NCI-H2171 treated with DMSO at 0.1 percent for 48 hours (cell line): ENCODE measurements at places on chromosomes 2 and 18.

DNA sequence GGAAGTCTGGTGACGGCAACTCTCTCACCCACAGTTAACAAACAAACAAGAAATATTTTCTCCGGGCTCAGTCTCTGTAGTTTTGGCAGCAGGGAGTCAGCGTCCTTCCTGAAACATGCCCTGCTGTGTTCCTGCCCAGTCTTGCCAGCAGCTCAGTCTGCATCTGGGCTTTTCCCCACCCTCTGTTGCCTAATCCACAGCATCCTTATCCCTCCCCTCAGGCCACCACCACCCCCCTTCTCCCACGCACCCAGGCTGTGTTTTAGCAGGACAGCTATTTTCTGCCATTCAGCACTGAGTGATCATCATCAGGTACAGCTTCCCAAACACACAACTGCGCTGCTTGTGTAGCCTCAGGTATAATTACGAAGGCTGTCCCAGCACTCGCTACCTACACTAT lies 168.2 kb downstream of the DPP10 start:
- DNase-seq, result no peak

DNA sequence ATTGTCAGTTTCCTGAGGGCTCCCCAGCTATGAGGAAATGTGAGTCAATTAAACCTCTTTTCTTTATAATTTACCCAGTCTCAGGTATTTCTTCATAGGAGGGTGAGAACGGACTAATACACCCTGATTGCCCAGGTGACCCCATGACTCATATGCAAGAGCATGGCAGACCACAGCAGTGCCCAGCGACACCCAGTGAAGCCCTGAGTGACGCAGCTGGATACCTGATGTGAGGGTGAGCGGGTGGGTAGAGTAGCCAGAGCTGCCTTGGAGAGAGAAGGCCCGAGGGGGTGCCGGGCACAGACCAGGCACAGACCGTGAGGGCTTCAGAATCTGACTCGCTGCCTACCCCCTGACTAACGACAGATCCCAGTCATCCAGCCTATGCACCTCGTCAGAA lies 15.4 kb downstream of the ALPG start:
- no peak for DNase-seq

- no peak for DNase-seq
Observed at GRCh38 chr2:68091439-68092034, 28.7 kb upstream of the C1D start.

DNA sequence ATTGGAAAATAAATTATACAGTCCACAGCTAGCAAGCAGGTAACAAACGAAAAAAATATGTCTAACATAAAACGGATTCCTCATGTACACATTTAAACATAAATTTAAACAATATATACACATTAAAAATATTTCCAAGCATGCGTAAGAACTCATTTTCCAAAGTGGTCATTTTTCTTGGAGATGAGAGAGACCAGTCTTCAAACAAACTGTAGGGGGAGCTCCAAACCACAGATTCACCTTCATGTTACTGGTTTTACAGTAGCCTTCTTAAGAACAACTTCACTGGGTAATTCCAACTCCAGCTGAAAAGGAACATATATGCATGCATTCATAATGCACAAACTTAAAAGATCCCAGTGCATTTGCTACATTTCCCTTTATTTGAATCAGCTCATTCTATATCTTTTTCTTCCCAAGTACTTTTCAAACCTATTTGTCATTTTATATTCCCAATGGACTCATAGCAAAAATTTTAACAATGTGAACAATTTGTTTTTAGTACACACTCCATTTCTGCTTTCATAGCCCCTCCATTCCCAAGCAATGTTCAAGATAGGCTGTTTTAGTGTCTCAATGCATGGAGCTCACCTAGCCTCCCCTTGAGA lies 4.7 kb upstream of the STAMBP start:
- DNase-seq, result peak; percentile 72

DNA sequence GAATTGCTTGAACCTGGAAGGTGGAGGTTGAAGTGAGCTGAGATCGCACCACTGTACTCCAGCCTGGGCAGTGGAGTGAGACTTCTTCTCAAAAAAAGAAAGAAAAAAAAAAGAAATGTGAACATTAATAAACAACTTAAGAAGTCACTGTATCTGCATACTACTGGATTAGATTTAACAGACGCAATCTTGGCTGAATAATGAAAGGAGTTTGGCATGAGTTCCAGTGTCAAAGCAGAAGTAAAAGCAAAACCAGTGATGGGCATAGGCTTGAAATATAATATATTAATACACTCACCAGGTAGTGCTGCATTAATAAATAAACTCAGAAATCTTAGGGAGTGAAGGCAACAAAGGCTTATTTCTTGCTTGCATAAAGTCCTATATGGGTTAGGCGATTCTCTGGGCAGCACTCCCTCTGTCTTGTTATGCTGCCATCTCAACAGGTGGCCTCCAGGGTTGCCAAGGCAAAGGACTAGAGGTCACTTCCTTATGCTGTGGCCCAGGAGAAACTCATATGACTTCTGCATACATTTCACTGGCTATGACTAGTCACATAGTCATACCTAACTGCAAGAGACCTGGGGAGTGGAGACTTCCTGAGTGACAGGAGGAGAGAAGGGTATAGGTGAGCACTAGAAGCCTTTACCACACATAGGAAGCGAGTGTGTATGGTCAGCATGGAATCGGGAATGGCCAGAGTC lies 296.2 kb upstream of the SPRED2 start:
- DNase-seq, result no peak

GRCh38 chr2:137881711-137882110 lies 82.6 kb upstream of the HNMT start:
- no peak for DNase-seq

DNA sequence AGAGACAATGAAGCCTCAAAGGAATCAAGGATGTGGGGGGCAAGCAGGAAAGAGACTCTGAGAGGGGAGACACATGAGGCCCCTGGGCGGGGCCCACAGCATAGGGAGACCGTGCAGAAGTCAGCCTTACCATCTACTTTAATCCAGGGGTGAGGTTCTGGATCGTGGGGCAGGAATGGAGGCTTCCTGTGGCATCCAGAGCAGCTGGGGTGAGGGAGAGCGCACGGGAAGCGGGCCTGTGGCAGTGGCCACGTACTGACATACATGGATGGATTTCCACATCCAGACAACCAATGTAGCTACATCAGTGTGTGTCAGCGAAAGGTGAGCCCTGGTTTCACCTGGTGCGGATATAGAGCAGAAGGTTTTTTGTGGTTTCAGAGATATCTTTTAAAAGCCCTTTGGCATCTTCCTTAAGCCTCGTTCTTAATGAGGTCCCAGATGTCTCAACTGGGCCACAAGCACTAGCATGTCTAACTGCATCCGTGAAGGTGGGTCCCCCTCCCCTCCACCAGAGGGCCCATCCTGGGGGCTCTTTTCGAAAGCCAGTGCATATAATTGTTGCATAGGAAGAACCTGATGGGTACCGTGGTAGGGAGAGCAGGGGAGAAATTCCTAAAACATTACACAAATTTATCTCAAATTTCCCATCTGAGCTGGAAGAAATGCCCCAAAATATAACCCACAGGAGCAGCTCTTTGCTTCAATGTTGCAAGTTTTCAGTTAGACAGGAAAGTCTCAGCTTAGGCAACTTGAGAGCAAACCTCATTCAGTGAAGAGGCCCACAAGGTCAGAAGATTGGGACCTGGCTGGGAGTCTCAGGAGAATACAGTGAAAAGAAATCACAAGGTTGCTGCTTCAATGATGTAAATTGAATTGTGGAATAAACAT lies 90.9 kb downstream of the SP3 start:
- peak; percentile 35 for DNase-seq

GRCh38 chr2:239151201-239152131 lies 249.4 kb downstream of the HDAC4 start:
- DNase-seq, result no peak

GRCh38 chr2:83022631-83023210 lies 1436.4 kb downstream of the SUCLG1 start:
- no peak for DNase-seq

DNA sequence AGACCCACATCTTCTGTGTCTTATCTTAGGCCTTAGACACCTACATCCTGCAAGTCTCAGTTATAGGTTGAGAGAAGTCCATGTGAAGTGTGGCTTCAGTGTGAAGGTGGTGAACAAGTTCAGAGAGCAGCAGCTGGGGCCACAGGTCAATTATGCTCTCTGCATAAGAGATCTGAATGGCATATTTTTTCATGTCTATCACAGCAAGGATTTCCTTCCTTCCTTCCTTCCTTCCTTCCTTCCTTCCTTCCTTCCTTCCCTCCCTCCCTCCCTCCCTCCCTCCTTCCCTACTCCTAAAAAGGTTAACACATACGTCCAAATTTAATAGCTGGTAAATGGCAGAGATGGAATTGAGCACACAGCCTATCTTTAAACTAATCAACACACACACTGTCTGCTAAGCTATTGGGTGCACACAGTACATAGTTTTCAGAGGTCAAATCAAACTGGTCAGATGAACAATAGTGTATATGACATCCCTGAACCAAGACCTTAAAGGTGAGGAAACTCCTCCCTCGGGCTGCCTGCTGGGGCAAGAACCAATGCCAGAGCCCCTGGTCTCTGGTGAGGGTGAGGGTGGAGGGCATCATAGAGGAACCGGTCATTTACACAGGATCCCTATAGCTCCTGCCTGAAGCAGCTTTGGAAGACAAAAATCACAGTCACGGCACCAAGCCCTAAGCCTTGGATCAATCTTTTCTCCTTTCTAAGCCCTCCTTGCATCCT lies 240.9 kb downstream of the ICOS start:
- no peak for DNase-seq

DNA sequence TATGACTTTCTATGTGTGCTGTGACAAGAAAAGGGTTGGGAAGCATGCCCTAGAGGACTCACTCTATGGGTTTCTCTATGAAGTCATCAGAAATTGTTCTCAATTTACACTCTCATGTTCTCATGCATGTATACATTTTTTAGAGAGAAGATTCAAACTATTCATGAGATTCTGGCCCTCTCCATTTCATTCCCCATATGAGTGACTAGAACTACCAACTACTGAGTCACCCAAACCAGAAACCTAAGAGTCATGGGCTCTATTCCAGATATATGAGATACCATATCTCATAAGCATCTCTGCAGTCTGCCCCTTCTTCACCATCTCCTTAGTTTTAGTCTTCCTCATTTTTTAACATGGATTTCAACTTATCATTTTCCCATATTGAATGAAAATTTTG lies 87.7 kb downstream of the EXOC6B start:
- DNase-seq, result no peak

DNA sequence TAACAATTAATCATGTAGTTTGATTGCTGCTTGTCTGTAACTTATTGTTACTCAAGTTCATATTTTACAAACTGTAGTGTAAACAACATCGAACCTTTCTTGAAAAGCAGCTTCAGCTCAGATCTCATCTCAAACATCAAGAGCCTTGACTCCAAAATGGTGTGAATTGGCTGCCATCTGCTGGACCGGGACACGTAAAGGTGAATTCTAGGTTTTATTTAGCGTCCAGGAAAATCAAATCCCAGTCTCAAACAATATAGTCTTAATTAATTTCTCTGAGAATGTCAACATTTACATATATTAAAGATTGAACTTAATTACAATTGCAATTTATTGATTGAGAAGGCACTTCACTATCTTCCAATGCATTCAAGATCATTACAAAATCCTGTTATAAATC lies 453.0 kb downstream of the GALR1 start:
- peak; percentile 51 for DNase-seq

- no peak for DNase-seq
Observed at GRCh38 chr2:68157002-68157401, 686 bp upstream of the PNO1 start.

- no peak for DNase-seq
Observed at GRCh38 chr2:168753765-168754329, 48.6 kb upstream of the NOSTRIN start.

- no peak for DNase-seq
Observed at GRCh38 chr2:100857341-100857740, 37.4 kb downstream of the NPAS2 start.

DNA sequence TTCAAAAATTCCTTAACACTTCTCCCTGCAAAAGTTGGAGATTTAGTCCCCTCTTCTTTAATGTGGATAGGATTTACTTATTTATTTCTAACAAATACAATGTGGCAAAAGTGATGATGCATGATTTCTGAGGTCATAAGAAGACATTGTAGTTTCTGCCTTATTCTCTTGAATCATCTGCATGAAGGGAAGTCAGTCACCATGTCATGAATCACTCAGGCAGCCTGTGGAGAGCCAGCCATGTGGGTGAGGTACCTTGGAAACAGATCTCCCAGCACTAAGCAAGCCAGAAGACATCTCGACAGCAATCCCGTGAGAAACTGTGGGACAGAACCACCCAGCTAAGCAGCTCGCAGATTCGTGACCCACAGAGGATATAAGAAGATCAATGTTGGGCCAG lies 2.7 kb upstream of the ZC3H8 start:
- DNase-seq, result no peak

DNA sequence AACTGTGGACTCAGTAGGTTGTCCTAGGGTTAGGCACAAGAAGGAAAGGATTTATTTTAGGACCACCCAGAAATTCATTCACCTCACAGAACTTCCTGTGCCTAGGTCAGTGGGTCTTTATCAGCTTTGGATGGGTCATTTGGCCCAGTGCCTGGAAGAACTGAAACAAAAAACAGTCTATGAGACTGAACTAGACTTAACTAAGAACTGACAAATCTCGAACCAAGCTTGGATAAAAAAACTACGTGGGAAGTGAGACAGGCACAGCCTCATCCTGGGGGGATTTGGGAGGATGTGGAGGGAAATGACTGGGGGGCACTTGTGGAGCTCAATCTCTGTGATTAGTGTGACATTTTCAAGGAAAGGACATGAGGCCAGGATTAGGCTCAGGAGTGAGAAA lies 2.3 kb upstream of the OST4 start:
- no peak for DNase-seq

DNA sequence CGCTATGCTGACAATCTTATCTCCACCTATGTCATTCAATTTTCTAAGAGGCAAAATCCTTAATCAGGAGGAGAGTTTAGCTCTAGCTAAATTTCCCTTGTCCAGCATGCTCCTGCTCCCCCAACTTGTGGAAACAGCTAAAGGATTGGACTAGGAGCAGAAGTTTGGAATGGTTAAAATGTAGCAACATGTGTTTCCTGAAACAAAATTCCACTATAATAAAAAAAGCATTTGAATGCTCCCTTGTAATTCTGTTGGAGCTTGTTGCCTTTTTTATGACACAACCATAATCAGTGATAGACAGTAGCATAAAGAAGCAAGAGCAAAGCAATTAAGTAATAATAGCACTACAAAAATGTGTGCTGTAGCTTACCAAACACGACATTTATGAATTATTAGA lies 6.9 kb downstream of the ACTR3 start:
- no peak for DNase-seq

DNA sequence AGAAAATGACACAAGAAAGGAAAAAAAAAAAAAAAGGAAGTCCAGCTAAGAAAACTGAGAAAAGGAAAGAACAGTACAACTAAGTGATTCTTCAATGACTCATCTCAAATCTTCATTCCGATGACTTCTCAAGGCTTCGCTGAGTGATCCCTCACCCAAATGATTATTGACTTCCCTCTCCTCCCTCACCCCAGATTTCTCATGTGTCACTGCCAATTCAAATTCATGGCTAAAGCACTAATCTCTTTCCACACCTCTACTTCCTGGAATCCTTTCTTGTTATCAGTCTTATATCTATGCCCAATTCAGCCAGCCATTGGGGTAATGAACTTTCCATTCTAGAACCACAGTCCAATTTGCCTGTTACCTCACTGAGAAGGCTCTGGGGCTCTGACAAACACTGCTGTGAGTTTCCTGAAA lies 7.2 kb upstream of the ABCB11 start:
- no peak for DNase-seq

GRCh38 chr2:30417253-30417652 lies 29.8 kb upstream of the LCLAT1 start:
- no peak for DNase-seq
